ENCODE measurements at places on chromosomes 1 and 21. TPM values are rescaled to one million over a fixed set of nuclear protein-coding genes. Genes with fewer than 3 reads are reported as not detected.

The IVL gene
- not detected for total RNA-seq

The FCRL2 gene
- not detected for total RNA-seq

The PPIAL4G gene
- total RNA-seq: 1.1 TPM

The LRRIQ3 gene
- 1.5 TPM for total RNA-seq

The CD5L gene
- not detected for total RNA-seq
